ENCODE measurements at places on chromosomes 6 and 20.

GRCh38 chr6:101513181-101513580 is 119.7 kb downstream of the GRIK2 start:
- no peak for DNase-seq

DNA sequence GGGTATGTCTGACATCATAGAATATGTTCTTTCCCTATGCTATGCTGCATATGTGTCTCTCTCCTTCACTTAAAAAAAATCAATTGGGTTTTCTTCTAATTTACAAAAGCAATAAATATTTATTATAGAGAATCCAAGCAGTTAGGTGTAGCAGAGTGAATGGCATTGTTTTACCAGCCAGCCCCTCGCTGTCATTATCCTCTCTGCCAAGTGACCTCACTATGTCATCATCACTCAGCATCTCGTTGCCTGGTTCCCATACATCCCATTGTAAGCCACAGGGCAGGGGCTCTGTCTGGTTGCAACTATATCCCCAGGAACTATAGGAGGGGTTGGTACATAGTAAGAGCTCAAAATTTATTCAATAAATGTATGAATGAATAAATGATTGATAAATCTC is 31.3 kb downstream of the KIAA0319 start:
- DNase-seq: no peak

- no peak for DNase-seq
Measured at GRCh38 chr20:51342510-51343236, 199.8 kb downstream of the NFATC2 start.

DNA sequence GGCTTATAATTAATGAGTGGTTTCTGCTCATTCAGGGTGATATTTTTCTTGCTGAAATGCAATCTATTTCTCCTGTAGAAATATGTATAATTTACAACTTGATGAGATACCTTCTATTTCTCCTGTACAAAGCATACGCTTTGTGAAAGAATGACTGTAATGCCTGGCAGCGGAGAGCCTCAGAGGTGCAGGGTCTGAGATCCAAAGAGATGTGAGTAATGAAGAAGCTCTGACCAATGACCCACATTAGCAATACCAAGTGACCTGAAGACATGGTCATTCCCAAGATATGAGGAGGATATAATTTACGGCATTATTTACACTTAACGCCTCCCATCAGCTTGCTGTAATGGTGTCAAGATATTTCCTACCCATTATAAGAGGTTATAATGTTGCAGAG is 98.4 kb upstream of the RAB32 start:
- DNase-seq: no peak

- DNase-seq: no peak
Measured at GRCh38 chr6:1188199-1188598, 123.7 kb upstream of the FOXQ1 start.

DNA sequence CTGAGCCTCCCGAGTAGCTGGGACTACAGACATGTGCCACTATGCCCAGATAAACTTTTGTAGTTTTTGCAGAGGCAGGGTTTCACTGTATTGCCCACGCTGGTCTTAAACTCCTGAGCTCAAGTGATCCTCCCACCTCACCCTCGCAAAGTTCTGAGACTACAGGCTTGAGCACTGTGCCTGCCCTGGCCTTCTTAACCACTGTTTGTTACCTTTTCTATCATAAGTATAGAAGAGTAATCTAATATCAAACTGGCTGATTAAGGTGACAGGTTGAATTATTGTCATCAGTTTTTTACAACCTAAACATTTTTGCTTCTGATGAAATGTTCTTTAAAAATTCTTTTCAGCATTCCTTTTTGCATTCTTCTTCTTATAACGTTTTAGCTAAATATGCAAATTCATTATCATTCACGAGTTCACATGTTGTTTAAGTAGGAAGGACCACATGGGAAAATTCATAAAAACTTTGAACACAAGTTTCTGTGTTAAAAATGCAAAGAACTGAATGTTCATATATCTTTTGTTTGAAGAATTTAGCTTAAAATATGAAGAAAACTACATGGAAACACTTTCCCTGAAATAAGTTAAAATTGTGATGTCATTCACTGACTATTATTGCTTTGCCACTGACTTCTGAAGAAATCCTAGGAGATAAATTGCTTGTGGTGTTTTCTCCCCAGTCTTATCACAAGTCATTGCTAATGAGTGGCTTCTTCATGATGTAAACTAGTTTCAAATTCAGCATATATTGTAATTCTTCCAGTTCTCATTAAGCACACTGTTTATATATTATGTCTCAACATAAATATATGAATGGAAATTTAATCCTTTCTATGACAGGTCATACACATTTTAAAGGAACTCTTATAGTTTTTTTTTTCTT is 106.7 kb downstream of the ADGRB3 start:
- DNase-seq: no peak

- DNase-seq: no peak
Measured at GRCh38 chr20:44664131-44664530, 12.6 kb upstream of the ADA start.

GRCh38 chr20:1875762-1876161 is 19.4 kb upstream of the SIRPA start:
- no peak for DNase-seq

DNA sequence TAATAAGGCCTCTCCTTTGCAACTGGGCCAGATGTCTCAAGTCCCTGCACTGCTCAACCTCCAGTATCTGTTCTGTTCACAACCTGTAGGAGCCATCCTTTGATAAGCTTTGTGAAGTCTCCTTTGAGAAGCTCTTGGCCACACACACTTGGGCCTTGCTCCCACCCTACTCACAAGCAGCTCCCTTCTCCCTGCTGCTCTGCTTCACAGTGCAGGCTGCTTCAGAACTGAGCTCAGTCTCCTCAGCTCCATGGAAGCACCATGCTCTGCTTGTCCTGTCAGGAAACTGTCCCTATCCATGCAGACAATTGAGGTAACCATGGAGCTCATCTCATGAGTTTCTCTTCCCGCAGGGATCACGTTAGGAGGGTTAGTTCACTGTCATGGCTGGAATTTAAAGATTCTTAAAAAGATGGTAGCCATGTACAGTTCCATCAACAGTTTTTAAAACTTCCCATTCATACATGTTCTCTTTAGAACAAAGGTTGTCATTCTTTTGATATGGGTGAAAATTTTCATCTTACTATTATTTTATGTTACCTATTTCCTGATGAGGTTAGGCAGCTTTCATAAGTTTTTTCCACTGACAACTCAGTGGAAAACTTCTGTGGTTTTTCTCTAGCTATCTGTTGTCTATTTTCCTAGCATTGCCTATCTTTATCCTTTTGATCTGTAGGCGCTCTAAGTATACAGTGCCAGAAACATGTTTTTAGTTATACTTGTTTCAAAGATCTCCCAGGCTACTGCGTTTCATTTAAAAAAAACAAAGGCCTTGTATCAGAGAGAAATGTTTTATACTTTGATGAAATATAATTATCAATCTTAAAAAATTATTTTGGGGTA is 62.6 kb downstream of the AK9 start:
- DNase-seq: no peak

- DNase-seq: no peak
Measured at GRCh38 chr6:167981916-167982462, 15.5 kb upstream of the KIF25 start.

GRCh38 chr6:56594699-56595098 is 48.0 kb downstream of the DST start:
- no peak for DNase-seq

- DNase-seq: no peak
Measured at GRCh38 chr6:139436200-139436956, 61.9 kb upstream of the CITED2 start.

- DNase-seq: no peak
Measured at GRCh38 chr6:137867685-137868509, 838 bp downstream of the TNFAIP3 start.

DNA sequence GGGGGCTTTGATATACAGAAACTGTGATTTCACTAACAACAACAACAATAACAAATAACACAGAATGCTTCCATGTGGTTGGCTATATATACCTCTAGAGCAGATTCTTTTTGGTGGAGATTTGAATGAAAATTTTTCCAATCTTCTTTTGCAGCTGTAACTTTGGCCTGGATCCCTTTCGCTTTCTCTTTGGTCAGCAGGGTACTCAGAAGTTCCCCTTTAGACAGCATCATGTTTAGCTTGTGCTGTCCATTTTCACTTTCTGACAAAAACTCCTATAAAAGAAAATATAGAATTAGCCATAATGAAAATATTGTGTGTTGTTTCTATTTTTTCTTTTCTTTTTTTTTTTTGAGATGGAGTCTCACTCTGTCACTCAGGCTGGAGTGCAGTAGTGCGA is 264.2 kb downstream of the SYNE1 start:
- DNase-seq: no peak

DNA sequence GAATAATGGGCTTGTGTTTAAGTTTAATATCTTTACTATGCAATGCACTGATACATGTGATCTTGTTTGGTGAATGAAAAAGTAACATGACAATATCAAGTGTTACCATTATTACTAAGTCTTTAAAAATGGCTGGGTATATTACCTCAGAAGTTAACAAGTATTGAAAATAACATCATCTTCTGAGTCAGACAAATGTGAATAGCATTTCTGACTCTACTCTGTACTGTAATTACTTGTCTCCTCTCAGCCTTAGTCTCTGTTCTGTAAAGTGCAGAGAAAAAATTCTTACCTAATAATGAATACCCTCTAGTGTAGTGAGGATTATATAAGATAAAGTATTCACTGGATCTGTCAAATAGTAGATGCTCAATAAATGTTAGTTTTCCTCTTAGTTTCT is 47.0 kb upstream of the GCLC start:
- no peak for DNase-seq

- no peak for DNase-seq
Measured at GRCh38 chr20:34883087-34883688, 6.8 kb downstream of the ACSS2 start.

DNA sequence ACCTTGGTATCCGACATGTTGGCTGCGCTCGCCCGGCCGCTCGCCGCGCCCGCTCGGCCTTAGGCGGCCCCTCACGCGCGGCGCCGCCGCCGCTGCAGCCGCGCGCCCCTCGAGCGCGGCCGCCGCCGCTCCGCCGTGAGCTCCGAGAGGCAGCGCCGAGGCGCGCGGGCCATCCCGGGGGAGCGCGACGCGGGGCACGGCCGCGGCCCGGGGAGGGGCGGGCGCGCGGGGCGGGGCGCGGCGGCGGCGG is at the start of gene KIF13A:
TSS of gene KIF13A (minus strand) at position 189 of the 250 bp plus-strand sequence. CDS start at position 17, 172 bp downstream.
- DNase-seq: no peak

GRCh38 chr6:6583836-6584235 is 4.7 kb upstream of the LY86 start:
- DNase-seq: no peak

DNA sequence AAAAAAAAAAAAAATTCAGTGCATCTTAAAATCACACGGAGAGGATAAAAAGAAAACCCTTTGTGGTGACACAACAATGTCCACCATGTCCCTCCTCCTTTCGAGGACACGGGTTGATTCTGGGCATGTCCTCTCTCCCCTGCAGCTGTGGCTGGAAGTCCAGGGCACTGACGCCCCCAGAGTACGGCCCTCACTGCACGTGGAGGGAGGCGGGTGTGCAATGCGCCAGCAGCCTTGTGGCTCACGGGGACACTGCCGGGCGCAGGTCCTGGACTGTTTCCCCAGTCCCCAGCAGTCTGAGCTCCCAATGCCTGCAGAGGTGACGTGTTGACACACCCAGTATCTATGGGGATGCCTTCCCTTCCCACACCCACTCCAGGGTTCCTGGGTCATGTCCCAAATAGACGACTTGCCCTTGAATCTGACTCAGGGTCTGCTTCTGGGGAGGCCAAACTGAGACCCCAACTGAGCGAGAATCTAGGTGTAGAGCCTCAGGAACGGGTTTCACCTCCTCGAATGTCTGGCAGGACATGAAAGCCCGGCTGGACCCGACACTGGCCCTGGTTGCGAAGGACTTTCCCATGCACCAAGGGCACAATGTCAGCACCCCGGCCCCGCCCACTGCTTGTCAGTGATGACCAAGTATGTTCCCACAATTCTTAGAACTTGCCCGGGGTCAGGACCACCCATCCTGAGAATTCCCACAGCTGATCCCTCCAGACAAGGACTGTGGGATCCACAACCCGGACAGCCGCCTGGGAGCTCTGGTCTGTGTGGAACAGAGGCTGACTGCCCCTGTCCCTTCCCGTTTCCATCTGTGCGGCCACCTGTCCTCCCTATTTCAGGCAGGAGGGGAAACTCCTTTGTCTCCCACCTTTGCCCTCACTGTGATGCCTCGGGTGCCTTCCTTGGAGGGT is 425.1 kb upstream of the SULF2 start:
- no peak for DNase-seq

GRCh38 chr6:44072959-44073611 is 54.2 kb downstream of the MRPL14 start:
- peak; percentile 80 for DNase-seq

GRCh38 chr6:112979830-112980229 is 632.7 kb downstream of the RFPL4B start:
- no peak for DNase-seq

DNA sequence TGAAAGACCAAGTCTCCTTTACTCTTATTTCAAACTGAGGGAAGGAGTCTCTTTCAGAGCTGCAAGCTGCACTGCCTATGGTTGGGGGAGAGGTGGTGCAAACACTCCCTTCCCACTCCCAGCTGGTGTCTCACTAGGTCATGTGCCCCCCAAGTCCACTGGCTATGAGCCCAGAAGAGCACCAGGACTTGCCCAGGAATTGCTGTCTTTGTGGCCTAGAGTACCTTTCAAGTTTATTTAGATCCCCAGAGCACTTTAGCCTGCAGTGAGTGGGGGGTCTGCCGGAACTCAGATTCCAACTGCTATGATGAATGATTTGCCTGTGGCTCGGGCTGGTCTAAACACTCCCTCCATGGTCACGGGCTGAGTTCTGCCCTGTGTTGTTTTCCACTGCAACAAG is 192.6 kb upstream of the CITED2 start:
- no peak for DNase-seq

DNA sequence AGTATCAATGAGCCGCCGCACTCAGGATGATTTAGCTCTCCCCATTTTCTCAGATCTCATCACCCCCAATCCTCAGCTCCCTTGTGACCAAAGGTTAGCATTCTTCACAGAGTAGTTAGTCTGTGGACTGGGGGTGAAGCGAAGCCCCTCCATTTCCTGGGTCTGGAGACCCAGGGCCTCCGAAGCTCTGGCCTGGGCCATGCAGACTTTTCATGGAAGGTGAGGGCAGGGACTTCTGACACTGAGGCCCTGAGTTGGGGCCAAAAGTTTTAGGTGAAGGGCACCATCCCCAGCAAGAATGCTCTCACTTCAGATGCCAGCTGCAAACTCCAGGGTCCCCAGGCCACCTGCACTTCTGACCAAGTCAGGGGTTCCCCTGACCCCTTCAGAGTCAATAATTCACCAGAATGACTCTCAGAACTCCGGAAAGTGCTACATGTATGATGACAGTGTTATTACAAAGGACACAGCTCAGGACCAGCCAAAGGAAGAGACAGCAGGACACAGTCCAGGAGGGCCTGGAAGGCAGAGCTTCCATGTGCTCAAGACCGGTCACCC is 65.7 kb upstream of the DUSP22 start:
- no peak for DNase-seq

All from HuH-7.5 (cell line).